Effector CD4-positive, alpha-beta T cell (primary cell): ENCODE measurements at places on chromosomes 2 and 18.

DNA sequence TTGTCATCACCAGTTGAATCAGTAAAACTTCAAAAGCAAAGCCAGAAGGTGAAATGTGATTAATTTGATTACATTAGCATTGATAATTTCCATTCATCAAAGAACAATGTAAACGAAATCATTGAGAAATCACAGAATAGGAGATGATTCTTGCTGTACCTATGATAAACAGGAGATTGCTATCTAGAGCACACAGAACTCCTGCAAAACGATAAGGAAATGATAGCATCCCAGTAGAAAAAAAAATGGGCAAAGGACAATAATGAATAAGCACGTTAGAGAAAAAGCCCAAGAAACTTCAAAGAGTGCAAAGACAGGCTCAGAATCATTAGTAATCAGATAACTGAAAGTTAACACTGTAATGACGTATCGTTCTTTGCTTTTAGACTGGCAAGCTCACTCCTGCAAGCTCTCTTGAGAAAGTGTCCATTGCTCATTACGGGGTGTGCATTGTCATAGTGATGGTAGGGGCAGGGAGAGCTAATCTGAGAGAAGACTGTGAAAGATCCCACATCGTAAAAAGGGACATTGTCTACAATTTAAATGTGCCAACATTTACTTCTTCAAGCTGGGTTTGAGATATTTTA, 143.6 kb downstream of the SPP2 start:
- DNase-seq: no peak

DNA sequence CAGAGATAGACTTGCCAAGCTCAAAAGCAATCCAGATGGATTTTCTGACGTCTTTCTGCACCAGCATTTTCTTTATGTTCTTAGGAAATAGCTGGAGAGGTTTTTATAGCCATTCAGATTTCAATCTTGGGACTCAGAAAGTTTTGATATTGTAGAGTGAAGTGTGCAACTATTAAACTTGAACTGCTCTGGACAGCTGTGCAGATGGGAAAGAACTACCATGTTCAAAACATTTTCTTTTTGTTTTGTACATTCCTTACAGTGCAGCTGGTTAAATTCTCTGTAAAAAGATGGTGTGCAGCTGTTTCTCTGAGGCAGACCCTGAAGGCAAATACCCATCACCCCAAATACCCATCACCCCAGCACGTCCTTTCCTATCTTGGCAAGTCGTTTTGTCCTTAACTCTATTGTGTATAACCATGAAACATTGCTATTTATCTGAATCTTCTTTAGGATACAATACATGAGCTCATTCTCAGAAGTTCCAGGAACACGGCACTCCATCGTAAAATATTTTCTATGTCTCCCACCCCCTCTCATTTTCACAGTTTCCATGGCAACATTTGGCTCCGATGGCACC, 38.8 kb downstream of the AQP4 start:
- no peak for DNase-seq

GRCh38 chr18:62325806-62326645, 916 bp downstream of the TNFRSF11A start:
- DNase-seq: no peak

DNA sequence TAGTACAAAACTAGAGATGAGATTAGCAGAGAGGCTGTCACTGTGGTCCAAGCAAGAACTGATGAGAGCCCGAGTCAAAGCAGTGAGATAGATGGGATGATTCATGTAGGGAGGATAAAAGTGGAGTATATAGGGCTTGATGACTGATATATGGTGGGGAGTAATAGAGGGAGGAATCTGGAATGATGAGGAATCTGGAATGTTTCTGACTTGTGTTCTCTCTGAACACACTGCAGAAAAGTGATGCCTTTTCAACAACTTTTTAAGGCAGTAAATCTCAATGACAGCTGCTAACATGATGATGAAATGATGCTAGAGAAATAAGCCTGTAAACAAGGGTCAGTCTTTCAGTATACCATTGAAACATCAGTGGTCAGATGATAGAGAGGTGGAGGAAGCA, 143.5 kb upstream of the SP5 start:
- no peak for DNase-seq

GRCh38 chr2:217393585-217394032, 533.7 kb upstream of the TNP1 start:
- no peak for DNase-seq

GRCh38 chr18:27778925-27779324, 398.0 kb downstream of the CDH2 start:
- no peak for DNase-seq

DNA sequence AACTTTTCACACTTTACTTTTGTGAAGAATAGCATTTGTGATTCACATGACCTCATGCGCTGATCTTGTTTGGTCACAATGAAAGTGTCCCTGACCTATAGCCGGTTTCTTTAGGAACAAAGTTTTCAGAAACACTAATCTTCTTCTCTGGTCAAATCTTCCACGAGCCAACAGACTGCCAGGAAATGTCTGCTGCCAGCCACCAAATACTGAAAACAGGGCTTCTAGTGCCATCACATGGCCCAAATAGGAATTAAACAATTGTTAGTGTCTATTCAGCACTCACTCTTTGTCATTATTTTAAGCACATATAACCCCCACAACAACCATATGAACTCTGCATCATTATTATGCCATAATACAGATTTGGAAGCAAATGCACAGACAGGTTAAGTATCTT, 286.5 kb upstream of the SYT4 start:
- DNase-seq: no peak

DNA sequence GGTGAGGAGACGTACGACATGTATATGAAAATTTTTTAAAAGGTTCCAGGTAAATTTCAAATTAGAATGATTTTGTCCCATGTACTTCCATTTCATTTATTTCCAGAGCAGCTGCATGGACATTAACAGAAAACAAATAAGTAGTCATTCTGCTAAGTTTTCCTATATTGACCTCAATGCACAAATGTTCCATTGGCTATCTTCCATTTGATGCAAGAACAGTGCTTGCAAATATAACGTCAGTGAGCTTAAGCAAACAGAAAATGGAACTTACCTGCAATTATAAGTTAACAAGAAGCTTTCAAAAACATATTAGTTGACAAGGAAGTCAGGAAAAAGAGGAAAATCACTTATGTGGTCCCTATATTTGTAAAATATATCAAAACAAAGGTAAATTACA, 16.6 kb downstream of the PAIP2B start:
- no peak for DNase-seq

GRCh38 chr18:13566941-13567746, 159.2 kb downstream of the FAM210A start:
- no peak for DNase-seq

DNA sequence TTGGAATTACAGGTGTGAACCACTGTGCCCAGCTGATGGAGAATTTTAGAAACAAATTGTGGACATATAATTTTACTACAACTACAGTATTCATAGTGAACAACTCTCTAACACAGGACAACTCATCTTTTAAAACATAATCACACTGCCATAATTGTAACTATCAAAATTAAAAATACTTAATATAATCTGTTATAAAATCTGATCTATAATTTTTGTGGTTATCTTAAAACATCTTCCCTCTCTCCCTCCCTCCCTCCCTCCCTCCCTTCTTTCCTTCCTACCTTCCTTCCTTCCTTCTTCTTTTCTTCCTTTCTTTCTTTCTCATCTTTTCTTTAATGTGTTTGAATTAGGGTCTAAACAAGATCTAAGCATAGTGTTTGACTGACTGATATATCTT, 577.7 kb downstream of the CNTNAP5 start:
- DNase-seq: no peak

DNA sequence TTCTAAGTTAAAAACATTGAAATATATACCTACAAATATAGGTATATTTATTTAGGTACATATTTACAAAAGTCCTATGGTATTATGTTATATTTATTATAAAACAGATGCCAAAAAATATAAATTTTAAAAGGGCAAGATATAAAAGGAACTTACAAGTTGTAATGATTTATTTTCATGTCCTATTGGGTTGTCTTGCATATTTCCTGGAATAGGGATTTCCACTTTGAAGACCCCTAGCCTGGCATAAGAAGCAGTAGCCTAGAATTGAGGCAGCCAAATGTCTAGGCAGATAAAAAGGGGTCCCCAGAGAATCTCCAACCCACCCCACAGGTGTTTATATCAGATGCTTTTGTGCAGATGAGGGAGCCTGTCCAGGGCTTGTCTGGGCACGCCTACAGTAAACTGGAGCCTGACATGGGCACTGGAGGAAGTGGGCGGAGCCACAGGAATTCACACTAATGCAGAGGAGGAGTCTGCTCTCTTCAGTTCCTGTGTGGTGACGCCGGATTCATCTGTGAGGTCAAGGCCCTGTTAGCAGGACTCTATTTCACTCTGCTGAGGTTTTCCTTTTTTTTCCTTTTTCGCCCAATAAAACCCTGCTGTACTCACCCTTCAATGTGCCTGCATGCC, 1088.9 kb upstream of the PIK3C3 start:
- DNase-seq: no peak

DNA sequence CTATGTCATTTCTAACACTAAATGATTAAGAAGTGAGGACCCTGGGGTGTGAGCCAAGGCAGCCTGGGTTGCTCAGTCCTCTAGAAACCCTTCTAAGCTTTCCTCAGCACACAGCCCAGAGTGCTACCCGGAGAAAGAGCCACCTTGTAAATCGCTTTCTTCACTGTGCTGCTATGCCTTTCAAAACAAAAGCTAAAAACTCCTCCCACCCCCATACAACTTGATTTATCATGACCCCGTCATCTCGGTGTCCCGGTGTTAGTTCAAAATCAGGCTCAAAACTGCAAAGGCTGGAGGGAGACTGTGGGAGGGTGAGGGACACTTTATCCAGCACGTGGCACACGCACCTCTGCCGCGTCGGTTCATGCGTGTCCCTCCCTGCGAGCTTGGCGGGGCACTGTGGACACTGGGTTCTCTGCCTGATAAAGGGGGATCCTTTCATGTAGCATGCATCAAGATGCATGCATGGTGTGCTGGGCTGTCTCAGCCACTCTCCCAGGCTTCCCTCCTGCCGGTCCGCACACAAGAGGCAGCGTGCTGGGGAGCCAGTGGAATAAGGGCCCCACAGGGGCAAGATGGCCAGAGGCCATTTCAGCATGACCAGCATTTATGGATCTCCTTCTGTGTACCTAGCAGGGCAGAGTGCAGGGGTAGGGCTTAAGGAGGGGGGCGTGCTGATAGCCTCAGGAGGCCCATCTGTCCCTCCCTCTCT, 170.4 kb downstream of the SMAD7 start:
- DNase-seq: no peak

GRCh38 chr18:42373584-42373983, 418.6 kb downstream of the PIK3C3 start:
- DNase-seq: no peak

DNA sequence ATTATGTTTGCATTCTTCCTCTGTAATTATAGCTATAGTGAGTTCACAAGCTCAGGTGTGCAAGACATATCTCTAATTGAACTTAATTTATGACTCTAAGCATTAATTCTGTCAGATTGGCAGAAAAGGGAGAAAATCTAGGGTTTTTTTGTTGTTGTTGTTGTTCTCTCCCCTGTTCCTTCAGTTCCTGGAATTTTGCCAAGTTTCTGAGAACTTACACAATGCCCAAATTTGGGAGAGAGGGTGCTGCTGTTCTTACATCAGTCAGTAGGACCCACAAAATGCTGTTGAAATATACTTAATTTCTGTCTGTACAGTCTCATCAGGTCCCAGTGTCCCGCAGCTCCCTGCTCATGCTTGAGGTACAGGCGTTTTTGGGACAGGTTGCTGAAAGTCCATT, 221.8 kb upstream of the RBMS1 start:
- no peak for DNase-seq

GRCh38 chr2:103232865-103233264, 471.0 kb downstream of the TMEM182 start:
- no peak for DNase-seq

DNA sequence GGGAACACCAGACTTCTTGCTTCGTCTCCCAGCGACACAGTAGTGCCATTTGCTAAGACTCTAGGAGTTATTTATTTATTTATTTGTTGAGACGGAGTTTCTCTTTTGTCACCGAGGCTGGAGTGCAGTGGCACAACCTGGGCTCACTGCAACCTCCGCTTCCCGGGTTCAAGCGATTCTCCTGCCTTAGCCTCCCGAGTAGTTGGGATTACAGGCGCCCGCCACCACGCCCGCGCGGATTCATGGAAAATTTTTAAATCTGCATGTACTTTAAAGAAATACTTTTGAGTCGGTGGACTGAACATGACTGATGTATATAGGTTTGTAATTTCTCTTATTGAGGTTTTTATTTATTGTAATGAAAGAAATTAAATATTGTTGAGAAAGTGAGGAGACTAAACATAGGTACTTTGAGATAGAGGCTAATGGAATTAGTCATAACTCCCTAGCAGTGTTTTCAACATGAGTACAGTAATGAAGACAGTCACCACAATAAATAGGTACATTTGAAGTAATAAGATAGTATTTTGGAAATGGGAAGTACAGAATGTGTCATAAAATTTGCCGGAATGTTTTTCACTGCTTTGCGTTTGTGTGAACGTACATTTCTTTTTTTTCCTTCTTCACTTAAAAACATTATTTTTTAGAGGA, 983 bp downstream of the MTX2 start:
- DNase-seq: no peak

DNA sequence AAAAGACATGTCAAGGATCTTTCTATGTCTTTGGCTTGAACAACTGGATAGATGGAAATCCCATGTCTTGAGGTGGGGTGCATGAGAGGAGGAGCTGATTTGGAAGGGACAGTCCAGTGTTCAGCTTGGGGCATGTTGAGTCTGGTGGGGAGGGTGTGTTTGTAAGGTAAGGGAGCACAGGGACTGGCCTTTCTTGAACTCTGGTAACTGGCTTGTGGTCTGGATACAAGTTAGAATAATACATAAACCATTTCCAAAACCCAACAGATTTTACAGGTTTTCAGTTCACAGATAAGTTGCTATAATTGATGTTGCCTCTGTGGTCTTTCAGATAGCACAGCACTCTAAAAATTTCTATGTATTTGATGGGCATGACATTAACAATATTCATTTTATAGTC, 24.2 kb downstream of the RHBDD1 start:
- no peak for DNase-seq

DNA sequence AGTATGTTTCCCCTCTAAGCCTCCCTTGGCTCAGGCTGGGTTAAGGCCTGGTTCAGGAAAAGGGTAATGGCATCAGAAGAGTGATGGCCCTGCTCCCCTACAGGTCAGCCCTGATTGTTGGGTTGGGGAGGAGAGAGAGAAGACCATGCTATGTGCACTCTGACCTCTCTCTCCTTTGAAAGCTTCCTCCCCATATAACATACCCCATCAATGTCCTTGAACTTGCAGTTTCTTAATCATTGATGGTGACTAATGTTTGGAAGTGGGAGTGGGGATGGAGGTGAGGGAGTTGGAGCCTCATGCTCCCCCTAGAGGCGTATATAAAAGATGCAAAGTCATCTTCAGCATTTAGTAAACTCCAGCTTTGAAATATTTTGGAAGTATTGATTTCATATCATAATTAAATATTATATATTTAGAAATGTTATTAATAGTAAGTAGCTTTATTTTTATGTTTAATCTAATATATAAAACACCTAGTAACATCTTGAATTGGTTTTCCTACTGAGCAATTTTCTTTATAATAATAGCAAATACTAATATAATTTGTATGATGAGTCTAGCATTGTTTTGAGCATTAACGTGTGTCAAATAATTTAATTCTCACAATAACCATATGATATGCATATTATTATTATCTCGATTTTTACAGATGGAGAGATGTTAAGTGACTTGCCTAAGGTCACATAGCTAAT, 8.8 kb downstream of the PLCL1 start:
- DNase-seq: no peak
